ENCODE measurements at places on chromosomes 7 and 10.

GRCh38 chr7:25171071-25171470 is 46.0 kb upstream of the CYCS start:
- DNase-seq = no peak

DNA sequence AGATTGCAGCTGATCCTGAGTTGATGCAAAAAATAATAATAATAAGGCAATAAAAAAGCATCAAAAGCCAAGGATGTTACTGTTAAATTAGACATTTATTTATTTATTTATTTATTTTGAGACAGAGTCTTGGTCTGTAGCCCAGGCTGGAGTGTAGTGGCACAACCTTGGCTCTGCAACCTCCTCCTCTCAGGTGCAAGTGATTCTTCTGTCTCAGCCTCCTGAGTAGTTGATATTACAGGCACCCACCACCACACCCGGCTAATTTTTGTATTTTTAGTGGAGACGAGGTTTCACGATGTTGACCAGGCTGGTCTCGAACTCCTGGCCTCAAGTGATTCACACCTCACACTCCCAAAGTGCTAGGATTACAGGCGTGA is 465.5 kb upstream of the NRP1 start:
- DNase-seq = no peak

DNA sequence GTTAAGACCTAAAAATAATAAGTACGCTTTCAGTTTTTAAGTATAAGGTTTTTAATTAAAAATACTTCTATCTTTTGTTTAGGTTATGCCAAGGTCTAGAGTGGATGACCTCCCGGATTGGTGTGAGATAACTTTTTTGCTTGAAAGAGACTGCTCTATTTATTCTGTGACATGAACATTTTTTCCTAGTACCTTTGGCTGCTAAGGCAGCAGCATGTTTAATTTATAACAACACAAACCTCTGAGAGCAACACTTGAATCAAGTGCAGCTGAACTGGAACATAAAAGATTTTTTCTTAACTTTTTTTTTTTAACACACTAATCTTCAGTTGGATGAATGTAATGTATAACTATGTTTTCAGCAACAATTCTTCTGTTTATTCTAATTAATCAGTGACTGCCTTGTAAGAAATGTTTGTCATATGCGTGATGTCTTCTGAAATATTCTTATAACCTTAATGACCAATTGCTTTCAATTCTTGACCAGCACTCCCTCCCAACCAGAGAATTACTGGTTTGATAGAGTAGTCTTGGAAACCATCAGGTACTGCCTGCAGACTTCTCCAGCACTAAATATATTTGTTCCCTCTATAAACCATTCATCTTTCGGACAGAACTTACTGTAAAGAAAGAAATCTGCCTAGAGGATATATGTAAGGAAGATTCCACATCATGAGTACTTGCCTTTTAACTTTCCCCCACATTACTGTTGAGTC is 16.0 kb downstream of the ARL5B start:
- DNase-seq = no peak

DNA sequence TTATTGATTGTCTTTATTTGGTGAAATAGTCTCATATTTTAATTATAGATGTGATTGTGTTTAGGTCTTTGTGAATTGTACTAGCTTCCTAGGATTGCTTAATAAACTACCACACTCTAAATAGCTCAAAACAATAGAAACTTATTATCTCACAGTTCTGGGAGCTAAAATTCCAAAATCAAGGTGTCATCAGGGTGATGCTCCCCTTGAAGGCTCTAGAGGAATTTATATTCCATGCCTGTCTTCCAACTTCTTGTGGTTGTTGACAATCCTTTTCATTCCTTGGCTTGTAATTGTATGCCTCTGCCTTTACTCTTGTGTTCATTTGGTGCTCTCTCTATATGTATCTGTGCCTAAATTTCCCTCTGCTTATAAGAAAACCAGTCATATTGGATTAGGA is 155.3 kb upstream of the AKR1E2 start:
- no peak for DNase-seq

- DNase-seq = no peak
These were observed 95.3 kb upstream of the CARD11 start for GRCh38 chr7:3138997-3139396.
